Iris pigment epithelial cell (primary cell): ENCODE measurements at places on chromosomes 6 and 20.

- DNase-seq: no peak
Observed at GRCh38 chr20:37878835-37879599, 23.9 kb upstream of the VSTM2L start.

DNA sequence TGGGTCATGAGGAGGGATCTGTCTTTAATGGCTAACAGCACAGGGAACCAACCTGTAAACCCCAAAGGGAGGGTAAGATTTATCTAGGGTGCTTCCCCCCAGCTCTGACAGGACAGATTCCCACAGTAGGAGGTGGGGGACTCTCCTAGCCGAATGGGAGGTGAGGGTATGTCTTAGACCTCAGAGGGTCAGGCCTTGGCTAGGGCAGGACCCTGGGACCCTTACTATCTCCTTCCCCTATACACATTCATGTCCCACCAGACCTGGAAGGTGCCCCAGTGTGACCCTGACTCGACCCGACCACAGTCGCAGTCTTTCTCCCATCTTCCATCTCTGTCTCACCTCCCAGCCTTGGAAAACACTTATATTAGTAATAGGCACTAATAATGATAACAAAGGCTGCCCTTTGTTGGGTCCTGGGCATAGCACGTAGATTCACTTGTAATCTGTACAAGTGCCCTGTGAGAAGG is 36.8 kb downstream of the VEGFA start:
- DNase-seq: no peak

DNA sequence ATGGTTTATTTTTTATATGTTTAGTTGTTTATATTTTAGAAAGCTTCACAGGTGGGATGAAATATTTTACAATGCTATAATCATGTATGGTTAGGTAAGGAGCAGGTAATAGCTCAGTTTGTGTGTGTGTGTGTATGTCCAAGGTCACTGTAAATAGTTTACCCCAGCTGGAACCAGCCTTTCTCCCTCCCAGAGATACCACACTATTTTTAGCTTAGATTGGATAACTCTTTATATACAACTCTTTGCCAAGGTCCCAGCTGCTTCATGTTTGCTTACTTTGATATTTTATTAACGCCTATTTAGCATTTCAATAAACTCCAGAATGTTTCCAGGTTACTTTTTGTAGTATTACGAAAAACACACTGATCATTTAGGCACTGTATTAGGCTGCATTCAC is 1.8 kb upstream of the PEX7 start:
- DNase-seq: no peak

DNA sequence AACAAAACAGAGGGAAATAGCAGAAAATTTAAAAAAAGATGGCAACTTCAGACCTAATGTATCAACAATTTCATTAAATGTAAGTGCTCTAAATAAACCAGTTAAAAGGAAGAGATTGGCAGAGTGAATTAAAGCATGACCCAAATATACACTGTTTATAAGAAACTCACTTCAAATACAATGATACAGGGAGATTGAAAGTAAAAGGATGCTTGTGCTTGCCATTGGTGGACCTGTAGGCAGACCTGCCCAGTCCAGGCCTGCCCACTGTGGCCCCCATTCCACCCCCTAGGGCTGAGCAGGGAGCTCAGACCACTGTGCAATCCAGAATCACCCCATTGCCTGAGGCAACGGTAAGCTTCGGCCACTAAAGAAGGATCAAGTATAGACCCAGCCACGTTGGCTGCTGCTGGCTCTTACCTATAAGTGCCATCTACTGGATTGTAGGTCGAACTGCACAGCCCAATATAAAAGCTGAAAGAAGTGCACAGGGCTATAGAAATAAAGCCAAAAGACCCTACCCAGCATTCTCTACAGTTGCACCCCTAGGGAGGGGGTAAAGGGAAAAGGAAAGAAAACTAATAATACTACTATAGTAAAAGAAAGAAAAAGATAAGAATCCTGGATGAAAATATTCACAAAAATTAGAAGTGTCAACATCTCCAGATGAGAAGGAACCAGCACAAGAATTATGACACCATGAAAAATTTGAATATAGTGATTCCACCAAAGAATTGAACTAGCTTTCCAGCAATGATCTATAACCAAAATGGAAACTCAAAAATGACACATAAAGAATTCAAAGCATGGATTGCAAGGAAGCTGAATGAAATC is 36.1 kb downstream of the PSMB1 start:
- peak; percentile 78 for DNase-seq

- DNase-seq: no peak
Observed at GRCh38 chr6:170073846-170074245, 217.0 kb downstream of the DLL1 start.

- DNase-seq: no peak
Observed at GRCh38 chr6:3422435-3423070, 34.3 kb downstream of the SLC22A23 start.

GRCh38 chr6:158376631-158377081 is 64.4 kb downstream of the TULP4 start:
- no peak for DNase-seq

DNA sequence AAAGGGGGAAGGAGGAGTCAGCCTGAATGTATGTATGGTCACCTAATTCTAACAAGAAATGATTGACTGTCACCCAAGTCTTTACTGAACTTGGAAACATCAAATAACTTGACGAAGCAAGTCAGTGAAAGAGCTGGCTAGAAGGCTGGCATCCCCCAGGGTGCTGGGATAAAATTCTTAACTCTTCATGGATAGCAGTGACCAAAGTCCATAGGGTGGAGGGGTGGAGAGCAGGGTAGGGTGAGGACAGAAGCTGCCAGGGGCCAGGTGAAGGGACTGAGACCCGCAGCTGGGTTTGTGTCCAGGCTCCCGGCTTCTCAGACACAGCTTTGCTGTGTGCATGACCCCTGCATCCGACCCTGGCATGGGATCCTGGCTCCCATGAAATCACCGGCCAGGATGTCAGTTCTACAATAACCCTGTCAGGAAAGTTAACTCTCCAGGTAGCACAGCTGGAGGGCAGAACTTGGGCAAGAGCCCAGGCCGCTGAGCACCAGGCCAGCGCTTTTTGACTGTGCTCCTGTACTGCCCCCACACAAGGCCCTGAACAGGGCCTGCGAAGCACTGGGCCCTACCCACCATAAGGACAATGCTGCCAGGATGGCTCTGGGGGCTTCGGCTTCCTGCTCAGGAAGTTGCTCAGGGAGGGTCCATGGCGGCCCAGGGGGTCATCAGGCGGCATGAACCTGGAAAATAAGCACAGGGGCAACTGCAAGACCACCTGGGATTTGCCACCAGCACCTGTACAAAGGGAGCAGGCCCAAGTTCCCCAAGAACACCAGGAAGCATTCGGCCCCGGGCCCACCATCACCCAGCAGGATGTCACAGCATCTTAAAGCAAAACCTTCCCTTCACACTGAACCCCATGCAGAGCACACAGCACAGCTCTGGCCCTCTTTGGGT is 32.5 kb downstream of the ZC3H12D start:
- no peak for DNase-seq

GRCh38 chr6:166587631-166588413 is 1.3 kb upstream of the RAMACL start:
- DNase-seq: no peak

- peak; percentile 75 for DNase-seq
Observed at GRCh38 chr20:2872459-2873009, 747 bp upstream of the PTPRA start.

DNA sequence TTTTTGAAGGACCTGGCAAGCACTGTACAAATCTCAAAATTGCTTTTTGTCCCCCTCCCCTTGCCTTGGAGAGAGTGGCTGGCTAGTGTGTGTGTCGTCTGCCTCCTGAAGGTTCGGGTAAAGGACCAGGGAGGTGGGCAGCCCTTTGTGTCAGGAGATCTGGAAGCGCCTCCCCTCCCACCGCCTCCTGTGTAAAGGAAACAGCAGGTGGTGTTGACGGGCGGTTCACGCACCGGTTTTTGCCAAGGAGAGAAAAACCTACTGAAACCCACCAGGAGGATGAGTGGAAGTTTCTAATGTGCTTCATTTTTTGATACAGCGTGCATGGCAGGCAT is 1.2 kb downstream of the ENTPD6 start:
- no peak for DNase-seq

DNA sequence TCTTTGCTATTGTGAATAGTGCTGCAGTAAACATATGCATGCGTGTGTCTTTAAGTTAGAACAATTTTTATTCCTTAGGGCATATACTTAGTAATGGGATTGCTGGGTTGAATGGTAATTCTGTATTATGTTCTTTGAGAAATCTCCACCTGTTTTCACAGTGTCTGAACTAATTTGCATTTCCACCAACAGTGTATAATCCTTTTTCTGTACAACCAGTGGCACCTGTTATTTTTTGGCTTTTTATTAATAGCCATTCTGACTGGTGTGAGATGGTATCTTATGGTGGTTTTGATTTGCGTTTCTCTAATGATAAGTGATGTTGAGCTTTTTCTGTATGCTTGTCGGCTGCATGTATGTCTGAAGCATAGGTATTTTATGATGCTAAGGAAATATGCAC is 820.8 kb upstream of the MAP3K7 start:
- DNase-seq: no peak

DNA sequence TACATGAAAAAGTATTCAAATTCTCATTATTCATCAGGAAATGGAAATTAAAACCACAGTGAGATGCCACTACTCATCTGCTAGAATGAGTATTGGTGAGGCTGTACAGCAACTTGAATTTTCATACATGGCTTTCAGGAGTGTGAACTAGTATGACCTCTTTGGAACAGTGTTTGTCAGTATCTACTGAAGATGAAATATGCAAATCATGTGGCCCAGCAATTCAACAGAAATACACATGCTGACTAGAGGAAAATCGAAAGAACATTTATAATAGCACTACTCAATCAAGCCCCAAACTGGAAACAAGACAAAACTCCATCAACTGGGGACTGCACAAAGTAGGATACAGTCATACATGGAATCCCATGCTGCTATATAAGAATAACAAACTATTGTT is 102.2 kb downstream of the DCDC2 start:
- DNase-seq: no peak

DNA sequence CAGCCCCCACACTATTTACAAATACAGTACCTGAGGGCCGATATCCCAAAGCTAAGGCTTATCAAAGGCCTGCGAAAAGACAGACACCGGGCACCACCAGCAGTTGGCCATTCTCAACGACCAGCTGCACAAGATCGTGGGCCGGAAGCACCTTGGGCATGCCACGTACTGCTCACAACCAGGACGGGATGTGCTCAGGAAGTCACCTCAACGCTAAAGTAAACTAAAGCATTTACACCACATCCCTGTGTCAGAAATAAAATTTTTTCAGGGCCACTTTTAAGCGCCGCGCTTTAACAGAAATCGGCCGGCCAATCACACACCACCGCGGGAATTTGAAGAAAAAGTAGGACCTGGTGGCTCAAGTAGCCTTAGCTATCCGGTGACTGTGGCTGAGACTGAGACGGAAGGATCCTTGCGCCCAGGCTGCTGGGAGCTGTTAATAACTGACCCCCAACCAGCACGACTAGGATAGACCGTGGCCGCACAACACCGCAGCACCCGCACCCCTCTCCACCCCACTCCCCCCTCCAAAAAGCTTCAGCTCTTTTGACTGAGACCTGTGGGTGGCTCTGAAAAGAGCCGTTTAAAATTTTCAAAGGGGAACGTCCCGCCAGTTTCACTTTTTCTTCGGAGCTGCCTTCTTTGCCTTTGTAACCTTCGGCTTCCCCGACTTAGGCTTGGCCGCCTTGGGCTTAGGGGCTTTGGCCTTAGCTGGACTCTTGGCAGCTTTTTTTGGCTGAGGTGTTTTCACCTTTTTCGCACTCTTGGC is 131.2 kb upstream of the BTN3A2 start:
- DNase-seq: peak; percentile 69

DNA sequence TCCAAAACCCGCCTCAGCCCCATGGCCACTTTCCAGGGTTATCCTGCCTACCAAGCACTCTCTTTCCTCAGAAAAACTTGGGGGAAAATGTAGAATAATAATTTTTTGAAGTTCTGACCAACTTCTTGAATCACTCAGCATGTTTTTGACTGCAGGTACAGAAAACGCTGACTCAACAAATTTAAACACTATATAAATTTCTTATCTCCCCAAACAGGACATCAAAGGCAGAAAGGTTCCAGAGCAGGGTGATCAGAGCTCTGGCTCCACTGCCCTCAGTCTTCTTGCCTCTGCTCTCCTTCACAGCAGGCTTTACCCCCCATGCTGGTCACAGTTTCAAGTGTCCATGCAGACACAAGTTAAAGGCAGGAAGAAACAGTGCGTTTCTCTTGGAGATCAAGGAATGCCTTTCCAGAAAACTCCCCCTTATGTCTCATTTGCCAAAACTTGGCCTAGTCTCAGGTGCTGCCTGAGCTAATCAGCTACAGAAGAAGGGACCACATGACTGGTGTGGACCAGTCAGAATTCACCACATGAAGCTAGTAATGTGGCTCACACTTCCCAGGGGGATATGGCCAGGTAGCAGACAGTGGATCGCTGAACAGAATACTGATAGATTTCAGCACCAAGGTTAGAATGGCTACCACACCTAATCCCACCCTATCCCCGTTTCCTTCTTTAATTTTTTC is 24.4 kb upstream of the SLC17A3 start:
- no peak for DNase-seq

- no peak for DNase-seq
Observed at GRCh38 chr6:102137859-102138258, 744.4 kb downstream of the GRIK2 start.

DNA sequence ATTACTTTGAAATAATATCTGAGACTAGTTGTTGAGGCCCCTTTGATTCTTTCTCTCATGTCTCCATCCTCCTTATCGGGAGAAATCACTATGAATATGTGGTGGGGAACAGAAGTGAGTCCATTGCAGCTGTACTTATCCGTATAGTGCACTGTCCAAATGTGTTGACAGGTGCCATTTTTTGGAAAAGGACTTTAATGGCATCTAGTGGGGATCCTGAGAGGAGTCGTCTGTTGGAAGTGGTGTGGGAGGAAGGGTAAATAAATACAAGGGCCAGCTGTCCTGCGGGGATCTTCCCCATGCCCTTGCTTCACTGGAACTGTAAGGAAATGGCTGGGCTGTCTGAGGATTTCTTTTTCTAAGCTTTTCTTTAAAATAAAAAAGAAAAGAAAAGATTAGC is 19.4 kb downstream of the TPX2 start:
- no peak for DNase-seq

DNA sequence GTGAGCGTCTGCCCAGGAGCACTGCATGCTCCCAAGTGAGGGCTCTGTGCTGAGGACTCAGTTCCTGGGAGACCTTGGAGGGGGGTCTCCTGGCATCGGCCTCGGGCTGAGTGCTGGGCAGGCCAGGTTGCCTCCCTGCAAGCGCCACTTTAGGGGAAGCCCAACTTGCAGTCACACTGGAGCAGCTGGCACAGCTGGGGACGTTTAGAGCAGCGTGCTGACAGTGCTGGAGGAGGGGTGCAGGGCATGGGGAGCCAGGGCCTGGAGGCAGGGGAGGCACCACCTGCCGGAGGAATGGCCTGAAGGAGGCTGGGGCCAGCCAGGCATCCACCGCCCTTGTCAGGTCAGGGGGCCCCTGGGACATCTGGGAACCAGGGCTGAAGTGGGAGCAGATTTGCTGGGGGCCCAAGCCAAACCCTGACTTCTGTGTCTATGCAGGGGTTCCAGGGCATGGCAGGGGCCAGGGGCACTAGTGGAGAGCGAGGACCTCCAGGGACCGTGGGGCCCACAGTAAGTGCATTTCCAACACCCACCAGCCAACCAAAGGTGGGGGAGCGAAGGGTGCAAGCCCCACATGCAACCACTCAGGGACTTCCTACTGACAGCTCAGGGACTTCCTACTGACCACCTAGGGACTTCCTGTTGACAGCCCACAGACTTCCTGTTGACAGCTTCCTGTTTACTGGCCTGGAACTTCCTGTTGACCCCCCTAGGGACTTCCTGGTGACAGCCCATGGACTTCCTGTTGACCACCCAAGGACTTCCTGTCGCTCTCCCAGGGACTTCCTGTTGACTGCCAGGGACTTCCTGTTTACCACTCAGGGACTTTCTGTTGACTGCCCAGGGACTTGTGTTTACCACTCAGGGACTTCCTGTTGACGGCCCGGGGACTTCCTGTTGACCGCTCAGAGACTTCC is 33.6 kb downstream of the COL20A1 start:
- DNase-seq: no peak
